ENCODE measurements at places on chromosomes 12 and 14.

- DNase-seq, result peak; percentile 63
Observed at GRCh38 chr12:6603095-6603567, 4.0 kb downstream of the CHD4 start.

GRCh38 chr12:123559468-123559867 is 24.9 kb upstream of the TMED2 start:
- no peak for DNase-seq

DNA sequence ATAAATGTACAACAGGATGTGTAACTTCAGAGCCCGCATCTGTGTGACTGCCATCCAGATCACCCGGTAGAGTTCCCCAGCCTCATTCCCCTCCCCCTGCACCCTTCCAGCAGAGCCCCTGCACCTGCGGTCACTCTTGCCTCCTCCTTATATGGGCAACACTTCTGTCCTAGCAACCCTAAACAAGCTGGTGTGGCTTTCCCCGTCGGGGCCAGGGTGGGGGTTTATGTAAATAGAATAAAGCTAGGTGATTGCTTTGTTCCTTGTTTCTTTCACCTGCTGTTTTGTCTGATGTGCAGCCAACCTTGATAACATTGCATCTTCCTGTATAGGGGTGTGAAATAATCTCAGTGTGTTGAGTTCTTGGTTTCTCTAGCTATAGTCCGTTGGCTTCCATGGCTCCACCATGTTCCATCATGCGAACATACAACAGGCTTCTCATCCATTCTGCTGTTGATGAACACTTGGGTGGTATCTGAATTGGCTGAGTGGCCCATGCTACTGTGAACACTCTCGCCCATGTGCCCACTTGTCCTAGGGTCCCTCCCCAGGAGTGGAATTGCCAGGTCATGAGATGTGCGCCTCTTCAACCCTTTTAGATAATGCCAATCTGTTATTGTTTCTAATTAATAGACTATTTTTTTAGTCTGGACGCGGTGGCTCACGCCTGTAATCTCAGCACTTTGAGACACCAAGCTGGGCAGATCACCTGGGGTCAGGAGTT is 102.2 kb downstream of the KIF26A start:
- DNase-seq, result no peak

- no peak for DNase-seq
Observed at GRCh38 chr14:88960496-88960895, 136.0 kb downstream of the TTC8 start.

- DNase-seq, result peak; percentile 31
Observed at GRCh38 chr14:74658535-74659131, 46.6 kb upstream of the LTBP2 start.

DNA sequence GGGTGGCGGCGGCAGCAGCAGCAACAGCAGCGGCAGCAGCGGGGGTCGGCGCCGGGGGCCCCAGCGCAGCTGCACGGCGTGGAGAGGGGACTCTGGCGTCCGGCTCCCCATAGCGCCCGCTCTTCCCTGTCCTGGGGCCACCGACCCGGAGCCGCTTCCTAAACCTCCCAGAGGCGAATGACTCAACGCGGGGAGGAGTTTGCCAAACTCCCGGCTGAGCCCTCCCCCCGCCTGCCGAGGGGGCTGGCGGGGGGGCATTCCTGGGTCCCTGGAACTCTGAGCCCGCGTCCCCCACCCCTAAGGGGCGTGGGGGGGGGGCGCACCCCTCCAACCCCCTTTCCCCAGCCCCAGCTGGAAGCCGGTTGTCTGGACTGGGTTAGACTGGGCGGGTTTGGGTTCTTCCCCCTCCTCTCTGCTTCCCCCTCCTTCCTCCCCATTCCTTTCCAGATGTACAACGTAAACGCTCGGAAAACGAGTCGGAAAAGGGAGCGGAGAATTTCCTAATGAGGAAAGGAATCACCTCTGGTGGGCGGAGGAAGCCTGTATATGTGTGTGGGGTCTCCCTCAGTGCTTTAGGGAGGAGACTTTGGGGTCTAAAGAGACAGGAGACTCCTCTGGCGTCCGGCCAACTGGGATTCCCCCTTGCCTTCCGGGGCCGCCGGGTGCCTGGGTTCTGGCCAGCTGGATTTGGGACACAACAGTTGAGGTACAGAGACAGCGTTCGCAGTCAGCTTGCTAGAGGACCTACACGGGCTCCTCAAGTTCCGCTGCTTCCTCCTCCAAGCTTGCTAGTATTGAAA is at the start of gene ITGA5:
ITGA5 (minus strand) TSS at position 179 of the 800 bp plus-strand sequence; CDS start at position 111, 68 bp downstream.
- DNase-seq, result peak; percentile 67

DNA sequence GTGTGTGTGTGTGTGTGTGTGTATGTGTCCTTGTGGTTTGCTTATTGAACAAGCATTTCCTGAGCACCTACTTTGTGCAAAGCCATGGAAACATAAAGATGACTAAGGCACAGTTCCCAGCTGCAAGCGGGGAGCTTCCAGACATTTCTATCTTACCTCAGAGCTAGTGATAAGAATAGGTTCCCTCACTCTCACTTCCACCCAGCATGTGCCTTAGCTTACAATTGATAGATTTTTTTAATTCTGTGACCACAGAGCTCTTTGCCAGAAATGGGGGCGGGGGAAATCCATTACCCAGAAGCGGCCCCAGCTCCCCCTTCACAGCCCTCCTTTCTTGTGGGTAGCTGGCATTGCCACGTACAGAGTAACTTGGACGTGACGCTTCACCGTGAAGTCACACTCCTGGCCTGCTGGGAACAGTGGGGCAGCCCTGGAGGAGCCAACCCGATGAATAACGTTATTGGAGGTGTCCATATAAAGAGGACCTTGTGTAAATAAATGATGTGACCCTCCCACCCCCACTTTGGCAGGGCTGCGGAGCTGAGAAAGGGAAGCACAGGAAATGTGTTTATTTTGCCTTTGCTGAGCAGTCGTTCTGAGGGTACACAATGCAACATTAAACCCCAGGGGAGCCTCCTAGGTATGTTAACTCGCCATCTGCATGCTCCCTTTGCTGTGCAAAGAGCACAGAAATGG is 238.9 kb downstream of the CHST11 start:
- peak; percentile 65 for DNase-seq

- no peak for DNase-seq
Observed at GRCh38 chr14:32559590-32559989, 230.5 kb downstream of the AKAP6 start.

DNA sequence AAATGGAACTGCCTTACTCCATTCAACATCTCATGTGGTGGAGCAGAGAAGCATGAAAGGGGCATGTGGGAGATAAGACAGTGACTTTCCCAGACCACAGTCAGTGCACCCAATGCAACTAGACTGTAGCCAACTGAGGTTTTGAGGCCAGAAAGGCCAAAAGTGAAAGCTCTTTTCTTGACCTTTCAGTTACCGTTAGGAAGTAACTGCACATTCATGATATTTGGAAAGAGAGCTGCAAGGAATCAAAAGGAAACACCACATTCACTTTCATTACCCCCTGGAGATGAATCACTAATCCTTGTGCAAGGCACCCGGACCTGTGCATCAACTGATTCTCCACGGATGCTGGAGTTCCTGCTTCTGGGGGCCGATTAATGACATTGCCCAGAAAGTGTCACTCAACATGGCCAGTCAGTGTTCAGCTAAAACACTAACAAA is 72.9 kb upstream of the ELK3 start:
- DNase-seq, result no peak

GRCh38 chr14:35594616-35595015 is 60.7 kb downstream of the INSM2 start:
- DNase-seq, result no peak

DNA sequence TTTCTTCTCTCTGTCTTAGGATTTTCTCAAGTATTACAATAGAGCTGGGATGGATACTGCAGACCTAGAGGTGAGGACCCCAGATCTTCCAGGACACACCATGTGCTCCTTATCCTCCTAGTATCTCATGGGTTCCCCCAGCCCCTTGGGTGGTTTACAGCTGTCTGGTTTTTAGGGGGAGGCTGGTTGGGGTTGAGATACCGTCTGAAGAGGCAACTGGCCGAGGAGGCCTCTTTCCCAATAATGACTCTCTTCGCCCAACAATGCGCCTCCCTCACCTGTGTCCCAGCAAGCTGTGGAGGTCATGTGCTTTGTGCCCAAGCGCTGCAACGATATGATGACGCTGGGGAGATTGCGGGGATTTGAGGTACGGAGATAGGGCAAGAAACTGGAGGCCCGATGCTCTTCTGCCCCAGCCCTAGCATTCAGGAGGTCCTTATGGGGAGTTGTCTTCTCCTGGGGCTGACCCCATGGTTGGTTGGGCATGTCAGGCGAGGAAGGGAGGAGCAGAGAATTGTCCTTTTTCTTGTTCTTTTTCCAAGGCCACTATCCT is 3.8 kb downstream of the ARHGEF25 start:
- no peak for DNase-seq

DNA sequence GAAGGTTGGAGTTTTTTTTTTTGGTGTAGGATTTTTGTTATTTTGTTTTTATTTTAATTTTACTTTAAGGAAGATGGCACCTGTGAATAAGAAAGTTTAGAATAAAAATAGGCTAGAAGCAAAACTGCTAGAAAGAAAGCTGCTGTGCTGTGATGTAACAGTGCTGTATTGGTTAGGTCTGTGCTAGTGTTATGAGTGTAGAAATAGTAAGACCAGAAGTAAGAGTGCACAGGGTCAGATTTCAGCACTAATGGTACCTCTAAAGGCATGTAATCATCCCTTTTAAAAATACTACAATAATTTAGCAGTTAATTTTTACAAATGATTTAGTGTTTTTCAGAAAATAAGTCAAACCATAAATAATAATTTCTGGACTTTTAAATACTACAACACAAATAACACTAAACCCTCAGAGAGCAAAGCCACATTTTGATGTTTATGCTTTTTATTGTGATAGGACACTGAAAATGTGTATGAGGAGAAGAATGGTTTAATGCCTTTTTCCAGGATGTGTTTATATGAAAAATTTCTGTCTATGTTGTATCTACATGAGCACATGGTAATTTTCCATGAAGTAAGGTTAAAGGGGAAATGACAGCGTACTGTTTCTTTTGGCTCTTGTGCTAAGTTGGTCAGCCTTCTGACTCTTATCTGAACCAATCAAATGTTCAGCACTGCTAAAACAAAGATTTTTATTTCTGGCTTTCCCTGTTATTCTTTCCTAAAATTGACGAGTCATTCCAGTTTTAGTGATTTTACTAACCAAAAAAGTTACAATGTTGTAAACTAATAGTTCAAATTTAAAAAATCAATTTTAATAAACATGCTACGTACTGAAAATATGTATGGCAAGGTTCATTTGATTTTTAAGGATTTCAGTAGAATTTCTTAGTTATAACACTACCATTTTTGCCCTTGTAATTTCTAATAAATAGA is 96.1 kb downstream of the PPHLN1 start:
- peak; percentile 28 for DNase-seq

DNA sequence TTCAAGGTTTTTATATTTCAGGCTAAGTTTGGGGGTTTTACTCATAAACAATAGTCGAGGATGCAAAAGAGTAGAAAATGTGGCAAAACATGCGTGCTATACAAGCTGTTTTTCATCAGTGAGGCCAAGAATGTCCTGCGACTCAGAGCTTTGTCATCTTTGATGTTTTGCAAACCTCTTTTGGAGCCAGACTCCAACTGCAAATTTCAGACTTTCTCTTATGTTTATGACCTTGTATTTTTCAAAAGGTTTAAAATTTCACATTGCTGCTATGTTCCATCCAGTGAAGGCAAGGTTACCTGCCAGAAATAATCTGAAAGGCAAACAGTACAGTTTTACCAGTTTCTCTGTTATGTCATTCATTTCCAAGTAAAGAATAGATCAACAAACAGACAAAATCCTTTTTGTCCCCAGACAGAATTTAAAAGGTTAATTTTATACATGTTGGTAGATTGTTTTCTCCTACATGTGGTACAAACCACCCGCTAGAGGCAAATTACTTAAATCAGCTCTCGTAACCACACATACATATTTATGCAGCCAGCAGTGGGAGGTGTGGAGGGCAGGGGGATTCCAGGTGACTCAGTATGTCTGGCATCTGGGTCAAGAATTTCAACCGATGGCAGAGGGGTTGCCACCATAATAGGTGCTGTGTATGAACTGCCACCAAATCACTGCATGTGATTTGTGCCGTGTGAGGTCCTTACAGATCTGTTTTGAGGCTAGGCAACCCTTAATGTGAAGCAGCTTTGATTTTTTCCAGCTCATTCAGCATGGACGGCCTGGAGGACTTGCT is 119.8 kb upstream of the CPM start:
- DNase-seq, result peak; percentile 91

GRCh38 chr12:19131025-19131444 is 1.5 kb downstream of the PLEKHA5 start:
- DNase-seq, result peak; percentile 31

DNA sequence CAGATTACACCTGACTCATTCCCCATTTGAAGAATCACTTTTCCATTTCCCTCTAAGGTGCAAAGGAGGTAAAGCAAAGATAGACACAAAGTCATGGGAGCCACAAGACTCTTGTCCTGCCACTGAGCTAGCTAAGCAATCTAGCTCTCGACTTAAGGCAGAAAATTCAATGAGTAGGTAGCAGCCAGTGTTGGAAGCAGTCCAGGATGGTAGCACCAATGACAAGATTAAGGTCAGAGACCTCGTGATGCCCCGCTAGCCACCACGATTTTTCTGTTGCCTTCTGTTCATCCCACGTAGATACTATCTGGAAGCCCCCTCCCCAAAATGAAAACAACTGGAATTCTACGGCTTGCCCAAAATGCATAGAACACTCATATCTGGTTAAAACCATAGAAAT is 1.4 kb downstream of the VAMP1 start:
- DNase-seq, result no peak

GRCh38 chr14:78091361-78091760 is 78.8 kb upstream of the NRXN3 start:
- DNase-seq, result no peak

DNA sequence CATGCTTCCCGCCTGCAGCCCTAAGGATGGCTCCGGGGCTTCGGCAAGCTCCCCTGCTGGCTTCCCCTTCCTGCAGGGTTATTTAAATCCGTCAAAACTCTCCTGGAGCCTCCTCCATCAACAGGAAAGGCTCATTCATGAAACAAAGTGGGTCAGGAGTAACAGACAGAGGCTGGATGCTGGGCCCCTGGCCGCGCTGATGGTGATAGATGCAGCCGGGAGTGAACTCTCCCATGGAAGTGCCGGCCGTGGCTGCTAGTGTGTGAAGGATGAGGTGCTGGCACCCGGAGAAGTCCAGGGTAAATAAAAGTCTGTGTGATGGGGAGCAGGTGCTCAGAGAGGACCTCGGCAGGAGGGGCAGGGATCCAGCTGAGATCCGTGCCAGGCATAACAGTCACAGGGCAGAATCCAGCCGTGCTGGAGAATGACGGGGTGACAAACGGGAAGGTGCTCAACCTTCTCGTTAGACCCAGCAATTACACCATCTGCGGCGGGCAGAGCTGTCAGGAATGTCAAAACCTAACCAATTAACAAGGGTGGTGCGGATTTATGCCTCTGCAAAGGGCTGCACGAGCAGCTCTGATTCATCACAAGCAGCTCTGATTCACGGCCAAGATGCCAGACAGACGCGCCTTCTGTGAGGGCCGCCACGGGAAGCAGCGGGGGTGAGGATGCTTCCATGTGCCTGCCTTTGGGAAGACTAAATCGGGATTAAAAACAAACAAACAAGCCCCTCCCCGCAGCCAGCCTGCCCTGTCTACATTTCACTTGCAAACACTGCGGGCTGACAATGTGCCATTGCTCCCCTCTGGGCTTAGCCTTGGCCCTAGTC is 55.6 kb downstream of the SYNE3 start:
- DNase-seq, result peak; percentile 96

- no peak for DNase-seq
Observed at GRCh38 chr12:55931780-55932550, 1.0 kb downstream of the DGKA start.

- DNase-seq, result no peak
Observed at GRCh38 chr14:103879118-103879569, 31.8 kb upstream of the PPP1R13B start.
